Activated T-cell treated with anti-CD3 and anti-CD28 coated beads, Interleukin-2, amount 50 U/mL, for 24 hours (primary cell): ENCODE measurements at places on chromosomes 11 and 22.

GRCh38 chr22:49232319-49233067, 595.2 kb downstream of the BRD1 start:
- no peak overlapping the region for H3K4me3 ChIP-seq
- no peak for DNase-seq
- H3K27me3 ChIP-seq, result peaks cover 8% of the 10 kb centered on the region
- no peaks in the 10 kb centered on the region for H3K4me1 ChIP-seq
- no peaks in the 10 kb centered on the region for H3K36me3 ChIP-seq
- H3K27ac ChIP-seq, result no peak overlapping the region

GRCh38 chr11:6812390-6813005, 13.0 kb upstream of the OR6A2 start:
- H3K36me3 ChIP-seq, result no peaks in the 10 kb centered on the region
- H3K27ac ChIP-seq, result no peak overlapping the region
- DNase-seq, result peak; percentile 43
- H3K4me1 ChIP-seq, result no peaks in the 10 kb centered on the region
- H3K27me3 ChIP-seq, result peaks cover 41% of the 10 kb centered on the region
- no peak overlapping the region for H3K4me3 ChIP-seq

GRCh38 chr11:130653838-130654636, 205.6 kb downstream of the ADAMTS15 start:
- H3K36me3 ChIP-seq, result no peaks in the 10 kb centered on the region
- no peaks in the 10 kb centered on the region for H3K4me1 ChIP-seq
- no peak overlapping the region for H3K27ac ChIP-seq
- no peak overlapping the region for H3K4me3 ChIP-seq

DNA sequence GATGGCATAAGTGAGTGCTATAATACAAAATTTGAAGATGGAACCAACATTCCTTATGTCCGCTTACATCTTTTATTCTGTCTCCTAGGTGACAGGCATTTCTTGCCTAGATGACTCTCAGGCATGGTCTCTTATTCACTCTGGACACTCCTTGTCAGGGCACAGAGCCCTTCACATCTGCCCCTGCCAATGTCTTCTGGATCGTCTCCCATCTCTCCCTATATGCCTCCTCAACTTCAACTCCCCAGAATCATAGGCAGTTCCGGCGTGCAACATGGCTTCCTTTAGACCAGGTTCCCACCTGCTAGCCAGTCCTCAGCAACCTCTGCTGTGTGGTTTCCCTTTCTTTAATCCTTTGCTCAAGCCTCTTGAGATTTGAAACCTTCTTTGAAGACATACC, 300.9 kb downstream of the TENM4 start:
- H3K27me3 ChIP-seq, result no peaks in the 10 kb centered on the region
- H3K27ac ChIP-seq, result no peak overlapping the region
- no peaks in the 10 kb centered on the region for H3K36me3 ChIP-seq

- H3K4me1 ChIP-seq, result no peaks in the 10 kb centered on the region
- no peaks in the 10 kb centered on the region for H3K36me3 ChIP-seq
- no peak overlapping the region for H3K4me3 ChIP-seq
- H3K27me3 ChIP-seq, result peaks cover 34% of the 10 kb centered on the region
- no peak overlapping the region for H3K27ac ChIP-seq
These were observed 135.1 kb upstream of the TTC12 start for GRCh38 chr11:113179181-113179704.

DNA sequence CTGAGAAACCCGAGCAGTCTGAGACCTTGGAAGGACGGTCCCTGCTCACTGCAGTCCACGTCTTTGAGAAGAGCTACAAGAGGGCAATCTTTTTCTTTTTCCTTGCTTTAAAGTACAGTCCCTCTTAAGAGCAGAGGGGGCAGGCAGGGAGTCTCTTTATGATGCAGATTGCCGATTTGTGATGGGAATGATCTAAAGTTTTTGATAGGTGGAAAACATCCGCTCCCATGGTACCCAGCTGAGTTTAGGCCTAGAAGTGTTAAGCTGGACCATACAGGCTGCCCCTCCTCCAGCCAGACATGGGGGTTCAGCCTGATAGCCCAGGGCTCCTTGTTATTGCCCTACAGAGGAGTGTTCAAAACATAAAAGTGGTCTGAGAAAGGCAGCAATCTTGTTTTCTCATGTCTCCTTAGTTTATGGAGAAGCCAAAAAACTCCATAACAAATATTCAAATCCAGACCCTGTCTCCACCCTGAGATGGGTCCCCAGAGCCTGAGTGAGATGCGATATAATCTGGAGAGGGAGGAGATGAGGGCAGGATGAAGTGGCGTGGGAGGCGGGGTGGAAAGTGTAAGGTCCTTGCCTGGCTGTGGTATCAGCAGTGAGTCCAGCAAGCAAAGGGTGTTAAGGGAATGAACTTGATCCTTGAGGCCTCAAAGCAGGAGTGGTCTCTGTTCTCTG, 135.1 kb downstream of the FDX1 start:
- H3K27ac ChIP-seq, result no peak overlapping the region
- DNase-seq, result no peak
- no peak overlapping the region for H3K4me3 ChIP-seq
- no peaks in the 10 kb centered on the region for H3K36me3 ChIP-seq
- H3K4me1 ChIP-seq, result no peaks in the 10 kb centered on the region
- peaks cover 4% of the 10 kb centered on the region for H3K27me3 ChIP-seq

GRCh38 chr22:29450222-29450621, 11.8 kb downstream of the RFPL1 start:
- H3K4me1 ChIP-seq, result no peaks in the 10 kb centered on the region
- no peak overlapping the region for H3K27ac ChIP-seq
- no peak for DNase-seq
- H3K36me3 ChIP-seq, result no peaks in the 10 kb centered on the region
- no peaks in the 10 kb centered on the region for H3K27me3 ChIP-seq

- H3K4me1 ChIP-seq, result no peaks in the 10 kb centered on the region
- no peaks in the 10 kb centered on the region for H3K36me3 ChIP-seq
- H3K27me3 ChIP-seq, result peaks cover 10% of the 10 kb centered on the region
- no peak for DNase-seq
These were observed 5.6 kb downstream of the ARHGEF17 start for GRCh38 chr11:73313652-73314051.

GRCh38 chr11:70732881-70733196, 334.5 kb downstream of the CTTN start:
- no peak for DNase-seq
- no peak overlapping the region for H3K27ac ChIP-seq
- no peaks in the 10 kb centered on the region for H3K4me1 ChIP-seq
- H3K27me3 ChIP-seq, result no peaks in the 10 kb centered on the region

DNA sequence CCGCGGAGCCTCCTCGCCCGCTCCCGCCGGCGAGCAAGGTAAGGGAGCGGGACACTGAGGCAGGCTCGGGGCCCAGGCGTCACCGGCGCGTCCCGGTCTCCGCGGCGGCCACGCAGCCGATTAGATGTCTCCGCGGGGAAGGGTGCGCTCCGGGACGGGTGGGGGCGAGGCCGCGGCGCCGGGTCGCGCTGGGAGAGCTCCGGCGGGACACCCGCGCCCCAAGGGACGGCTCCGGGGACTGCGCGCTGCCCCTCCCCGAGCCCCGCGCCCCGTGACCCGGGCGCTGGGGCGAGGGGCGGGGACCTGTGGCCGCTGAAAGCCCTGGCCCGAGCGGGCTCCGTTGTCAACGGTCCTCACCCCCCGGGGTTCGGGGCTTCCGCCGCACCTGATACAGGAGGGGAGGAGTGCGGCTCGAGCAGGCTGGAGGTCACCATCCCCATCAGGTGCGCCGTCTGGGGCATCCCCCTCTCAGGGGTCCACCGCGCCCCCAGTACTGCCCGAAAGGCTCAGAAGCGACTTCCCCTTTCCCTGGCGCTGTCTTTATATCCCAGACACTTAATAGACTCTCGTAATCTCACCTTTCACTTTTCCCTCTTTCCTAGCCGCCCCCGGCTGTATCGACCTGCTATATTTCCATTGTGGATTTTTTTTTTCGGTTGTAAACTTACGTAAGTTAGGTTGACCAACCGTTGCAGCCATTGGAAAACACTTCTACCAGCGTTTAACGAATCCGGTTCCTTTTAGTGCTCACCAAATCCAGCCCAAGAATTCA, 573 bp downstream of the PPFIA1 start:
- H3K36me3 ChIP-seq, result peaks cover 46% of the 10 kb centered on the region
- H3K4me1 ChIP-seq, result peaks cover 51% of the 10 kb centered on the region
- H3K4me3 ChIP-seq, result peak overlapping the region; percentile 84
- peaks cover 15% of the 10 kb centered on the region for H3K27me3 ChIP-seq
- peak; percentile 73 for DNase-seq
- peak overlapping the region; percentile 89 for H3K27ac ChIP-seq

- no peak for DNase-seq
- no peaks in the 10 kb centered on the region for H3K27me3 ChIP-seq
- H3K4me1 ChIP-seq, result no peaks in the 10 kb centered on the region
- H3K4me3 ChIP-seq, result no peak overlapping the region
These were observed 66.2 kb downstream of the SC5D start for GRCh38 chr11:121358760-121359159.

- H3K4me1 ChIP-seq, result no peaks in the 10 kb centered on the region
- no peaks in the 10 kb centered on the region for H3K36me3 ChIP-seq
- no peak overlapping the region for H3K4me3 ChIP-seq
- no peak for DNase-seq
These were observed 78.3 kb downstream of the RPL27A start for GRCh38 chr11:8760896-8761295.

- peaks cover 3% of the 10 kb centered on the region for H3K36me3 ChIP-seq
- peak; percentile 37 for DNase-seq
- H3K27me3 ChIP-seq, result no peaks in the 10 kb centered on the region
- no peak overlapping the region for H3K4me3 ChIP-seq
These were observed 10.8 kb downstream of the PRR33 start for GRCh38 chr11:1880746-1881441.

GRCh38 chr22:23315341-23315917, 135.1 kb downstream of the BCR start:
- peaks cover 23% of the 10 kb centered on the region for H3K36me3 ChIP-seq
- H3K4me3 ChIP-seq, result no peak overlapping the region
- H3K27me3 ChIP-seq, result no peaks in the 10 kb centered on the region
- peak; percentile 81 for DNase-seq
- peak overlapping the region; percentile 79 for H3K27ac ChIP-seq
- peaks cover 10% of the 10 kb centered on the region for H3K4me1 ChIP-seq

GRCh38 chr11:10580623-10581022, 12.2 kb upstream of the LYVE1 start:
- no peaks in the 10 kb centered on the region for H3K4me1 ChIP-seq
- H3K27ac ChIP-seq, result no peak overlapping the region
- H3K36me3 ChIP-seq, result no peaks in the 10 kb centered on the region
- DNase-seq, result no peak

DNA sequence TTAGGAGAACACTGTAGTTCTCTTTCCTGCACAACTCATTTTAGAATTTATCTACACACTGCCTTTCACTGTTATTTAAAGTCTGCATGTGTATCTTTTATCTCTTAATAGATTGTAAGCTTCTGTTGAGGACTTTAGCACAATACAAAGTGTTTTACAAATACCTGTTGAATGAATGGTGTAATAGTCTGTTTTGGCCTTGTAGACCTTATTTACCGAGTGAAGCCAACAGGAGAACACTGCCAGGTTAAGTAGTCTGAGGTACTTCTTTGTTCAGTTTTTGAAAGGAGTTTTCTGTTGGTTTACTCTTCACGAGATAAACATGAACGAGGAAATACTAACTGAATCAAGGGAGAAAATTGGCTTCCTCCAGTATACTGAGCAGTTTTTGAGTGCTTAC, 31.0 kb downstream of the SIK2 start:
- no peak overlapping the region for H3K27ac ChIP-seq
- H3K27me3 ChIP-seq, result no peaks in the 10 kb centered on the region
- DNase-seq, result no peak
- peaks cover 40% of the 10 kb centered on the region for H3K4me1 ChIP-seq

DNA sequence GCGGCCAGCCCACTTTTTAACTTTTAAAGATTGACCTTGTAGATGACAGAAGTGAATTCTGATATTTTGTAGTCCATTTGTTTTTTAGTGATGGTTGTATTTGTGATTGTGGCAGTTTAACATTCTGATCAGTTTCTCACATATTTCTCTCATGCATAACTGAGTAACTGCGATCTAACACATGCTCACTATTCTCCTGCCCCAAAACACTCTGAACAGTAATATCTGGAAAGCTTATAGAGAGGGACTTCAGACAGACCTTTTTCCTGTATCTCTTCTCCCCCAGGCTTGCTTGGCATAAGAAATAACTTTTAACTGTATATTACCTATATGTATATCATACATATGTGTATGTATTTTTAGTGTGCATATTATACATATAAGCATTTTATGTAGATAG, 37.3 kb upstream of the MYO18B start:
- no peak for DNase-seq
- peaks cover 2% of the 10 kb centered on the region for H3K27me3 ChIP-seq
- H3K4me3 ChIP-seq, result no peak overlapping the region
- no peaks in the 10 kb centered on the region for H3K36me3 ChIP-seq
- peaks cover 12% of the 10 kb centered on the region for H3K4me1 ChIP-seq

DNA sequence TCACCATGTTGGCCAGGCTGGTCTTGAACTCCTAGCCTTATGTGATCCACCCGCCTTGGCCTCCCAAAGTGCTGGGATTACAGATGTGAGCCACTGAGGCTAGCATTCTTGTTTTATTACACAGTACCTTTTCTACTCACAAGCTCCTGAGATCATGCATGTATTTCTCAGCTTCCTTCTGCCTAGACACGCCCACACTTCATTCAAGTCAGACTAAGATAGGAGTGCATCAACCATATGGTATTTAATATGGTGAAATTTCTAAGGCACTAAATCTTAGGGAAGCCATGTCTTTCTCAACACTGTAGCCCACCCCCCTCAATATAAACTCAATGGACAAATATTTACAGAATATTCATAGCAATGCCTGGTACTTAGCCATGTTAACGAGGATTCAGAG, 62.1 kb downstream of the SLC25A17 start:
- no peaks in the 10 kb centered on the region for H3K4me1 ChIP-seq
- H3K27me3 ChIP-seq, result no peaks in the 10 kb centered on the region
- DNase-seq, result no peak
- no peaks in the 10 kb centered on the region for H3K36me3 ChIP-seq
- no peak overlapping the region for H3K27ac ChIP-seq
- no peak overlapping the region for H3K4me3 ChIP-seq

DNA sequence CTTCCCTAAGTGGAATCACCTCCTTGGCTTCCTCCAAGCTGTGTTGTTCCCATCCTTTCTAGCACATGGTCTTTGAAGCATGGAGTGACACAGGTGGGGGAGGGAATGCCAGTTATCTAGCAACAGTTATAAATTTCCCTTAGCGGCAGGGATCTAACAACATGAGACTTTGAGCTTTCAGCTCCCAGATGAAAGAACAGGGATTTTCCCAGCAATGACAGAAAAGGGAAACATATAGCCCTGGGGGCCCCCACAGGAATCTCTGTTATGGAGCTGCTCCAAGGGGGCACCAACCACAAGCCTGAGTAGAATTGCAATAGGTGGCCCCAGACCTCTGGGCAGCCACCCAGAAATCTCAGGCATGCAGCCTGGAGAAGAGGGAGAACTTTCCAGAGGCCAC, 163.0 kb downstream of the GRIK4 start:
- no peak overlapping the region for H3K27ac ChIP-seq
- no peaks in the 10 kb centered on the region for H3K4me1 ChIP-seq
- H3K36me3 ChIP-seq, result no peaks in the 10 kb centered on the region
- no peak overlapping the region for H3K4me3 ChIP-seq

DNA sequence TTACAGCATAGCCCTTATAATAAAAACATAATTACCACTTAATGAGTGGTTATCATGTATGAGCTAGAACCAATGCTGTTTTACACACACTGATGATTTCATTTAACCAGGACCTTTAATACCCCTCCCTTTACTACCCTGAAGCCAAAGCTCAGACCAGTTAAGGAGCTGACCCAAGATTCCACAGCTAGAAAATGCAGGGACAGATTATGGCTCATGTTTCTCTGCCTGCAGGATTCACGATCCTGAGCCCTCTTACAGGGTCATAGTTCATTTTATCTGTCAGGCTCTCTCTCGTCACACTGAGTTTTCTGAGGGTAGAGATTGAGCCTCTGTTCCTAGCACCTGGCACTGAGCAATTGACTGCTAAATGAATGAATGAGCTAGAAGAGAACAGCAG, 27.4 kb downstream of the TUB start:
- no peak overlapping the region for H3K27ac ChIP-seq
- no peaks in the 10 kb centered on the region for H3K4me1 ChIP-seq
- peaks cover 75% of the 10 kb centered on the region for H3K36me3 ChIP-seq
- no peak for DNase-seq
